ENCODE measurements at places on chromosomes 5 and 9.

DNA sequence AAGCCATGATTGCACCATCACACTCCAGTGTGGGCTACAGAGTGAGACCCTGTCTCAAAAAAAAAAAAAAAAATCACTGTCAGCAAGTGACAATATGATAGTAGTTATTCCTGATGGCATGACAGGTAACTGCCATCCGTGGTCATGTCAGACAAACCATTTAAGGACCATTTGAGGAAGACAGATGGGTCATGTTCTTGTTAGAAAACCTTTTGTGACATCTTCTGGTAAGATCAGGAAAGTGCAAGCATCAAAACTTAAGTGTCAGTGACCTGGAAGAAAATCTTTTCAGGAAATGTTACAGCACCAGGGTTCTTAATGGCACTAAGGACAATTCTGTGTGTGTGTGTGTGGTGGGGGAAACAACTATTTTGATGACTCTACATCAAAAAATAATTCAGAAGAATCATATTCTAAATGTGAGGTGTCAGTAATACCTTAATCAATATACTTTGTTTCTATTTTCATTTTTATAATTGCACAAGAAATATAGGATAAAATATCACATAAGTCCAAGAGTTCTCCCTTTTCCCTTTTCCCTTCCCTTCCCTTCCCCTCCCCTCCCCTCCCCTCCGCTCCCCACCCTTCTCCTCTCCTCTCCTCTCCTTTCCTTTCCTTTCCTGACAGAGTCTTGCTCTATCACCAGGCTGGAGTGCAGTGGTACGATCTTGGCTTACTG is 17.8 kb downstream of the SLC38A9 start:
- DNase-seq: peak; percentile 56

DNA sequence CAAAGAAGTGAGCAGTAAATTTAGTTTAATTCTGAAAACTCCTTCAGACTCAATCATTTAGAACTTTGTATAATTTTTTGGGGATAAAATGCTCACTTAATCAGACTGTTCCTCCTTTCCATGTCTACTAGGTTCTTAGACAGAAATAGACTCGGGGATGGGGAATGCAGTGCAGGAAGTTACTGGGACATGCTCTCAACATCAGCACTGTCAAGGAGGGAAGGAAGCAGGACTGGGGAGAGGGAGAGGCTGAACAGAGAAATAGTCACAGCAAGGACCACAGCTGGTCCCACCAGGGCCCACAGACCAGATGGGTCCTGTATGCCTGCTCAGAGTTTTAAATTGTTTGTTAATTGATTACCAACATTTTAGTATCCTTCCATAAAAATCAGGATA is 310.1 kb upstream of the MSX2 start:
- DNase-seq: peak; percentile 22

DNA sequence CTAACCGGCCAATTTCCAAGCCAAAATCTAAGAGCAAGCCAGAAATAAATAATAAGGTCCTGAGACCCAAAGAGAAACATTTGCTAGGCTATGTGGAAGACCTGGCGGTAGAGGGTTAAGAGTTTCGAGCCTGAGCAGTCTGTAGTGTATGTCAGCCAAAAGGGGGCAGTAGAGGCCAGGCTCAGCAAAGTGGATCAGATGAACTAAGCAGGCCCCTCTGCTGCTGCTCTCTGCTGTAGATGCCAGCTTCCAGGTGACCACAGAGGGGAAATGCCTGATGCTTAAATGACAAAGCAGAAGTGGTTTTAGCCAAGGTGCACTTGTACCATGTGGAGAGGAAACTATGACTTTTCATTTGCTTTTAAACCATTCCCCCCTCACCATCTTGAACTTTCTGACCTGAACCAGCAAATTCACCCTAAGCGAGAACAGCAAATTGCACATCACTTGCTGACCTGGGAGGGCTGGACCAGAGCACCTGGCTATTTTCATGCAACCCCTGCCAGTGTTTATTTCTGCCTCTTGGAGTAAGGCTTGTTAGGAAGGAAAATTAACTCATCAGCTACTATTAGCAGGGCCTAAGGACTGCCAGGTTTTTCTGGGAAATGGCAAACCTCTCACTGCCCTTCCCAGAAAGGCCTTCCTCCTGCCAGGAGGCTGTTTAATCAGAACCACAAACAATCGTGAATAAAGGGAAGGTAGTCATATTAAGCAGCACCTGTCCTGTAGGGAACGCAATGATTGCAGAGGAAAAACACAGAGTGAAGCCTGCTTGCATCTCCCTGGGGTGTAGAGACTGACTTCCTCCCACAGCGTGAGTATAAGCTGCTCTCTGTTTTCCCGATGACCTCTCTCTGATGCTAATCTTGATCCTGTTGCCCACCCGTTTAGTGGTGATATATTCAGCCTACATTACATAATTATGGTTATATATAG is 818.2 kb downstream of the TLR4 start:
- peak; percentile 61 for DNase-seq

- DNase-seq: peak; percentile 48
These were observed 248.9 kb downstream of the PIK3R1 start for GRCh38 chr5:68464424-68464823.

- no peak for DNase-seq
These were observed 19.4 kb upstream of the LRRC14B start for GRCh38 chr5:171801-172331.

DNA sequence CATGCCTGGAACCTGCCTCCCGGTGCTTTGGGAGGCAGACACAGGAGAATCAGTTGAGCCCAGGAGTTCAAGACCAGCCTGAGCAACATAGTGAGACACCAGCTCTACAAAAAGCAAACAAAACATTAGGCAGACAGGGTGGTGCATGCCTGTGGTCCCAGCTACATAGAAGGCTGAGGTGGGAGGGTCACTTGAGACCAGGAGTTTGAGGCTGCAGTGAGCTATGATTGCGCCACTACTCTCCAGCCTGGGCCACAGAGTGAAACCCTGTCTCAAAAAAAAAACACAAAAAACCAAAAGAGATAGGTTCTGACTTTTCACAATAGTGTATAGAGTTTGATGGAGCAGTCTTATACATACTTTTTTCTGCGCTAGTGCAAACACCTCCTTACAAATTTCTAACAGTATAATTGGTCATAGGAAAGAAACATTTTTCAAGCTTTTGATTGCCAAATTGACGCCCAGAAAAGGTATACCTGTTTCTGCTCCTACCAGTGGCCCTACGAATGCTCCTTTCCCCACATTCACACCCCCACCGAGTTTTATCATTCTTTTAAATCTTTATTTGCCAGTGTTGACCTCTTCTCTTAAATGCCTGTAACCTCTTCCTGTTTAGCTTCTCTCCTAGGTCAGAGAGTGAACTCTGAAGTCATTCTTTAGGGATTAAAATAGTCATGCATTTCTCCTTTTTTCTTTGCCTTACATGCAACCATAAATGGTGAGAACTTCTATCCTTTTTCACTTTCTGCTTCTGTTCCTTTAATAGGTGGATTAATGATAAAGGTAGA is 7.5 kb downstream of the DOCK8 start:
- DNase-seq: no peak

DNA sequence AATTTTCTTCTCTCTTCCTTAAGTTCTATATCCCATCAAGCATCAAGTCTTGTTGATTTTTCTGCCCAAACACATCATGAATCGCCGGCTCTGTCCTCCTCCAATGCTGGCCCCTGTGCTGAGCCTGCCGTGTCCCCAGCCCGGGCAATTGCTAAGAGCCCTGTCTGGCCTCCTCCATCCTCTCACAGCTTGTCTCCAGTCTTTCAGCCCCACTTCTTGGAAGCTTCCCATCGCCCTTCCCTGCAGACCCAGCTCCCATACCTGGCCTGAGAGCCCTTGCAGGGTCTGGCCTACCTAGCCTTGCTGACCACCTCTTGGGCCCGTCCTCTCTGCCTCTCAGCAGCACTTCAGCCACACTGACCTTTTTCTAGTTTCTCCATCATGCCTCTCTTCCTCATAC is 61.9 kb downstream of the COL15A1 start:
- no peak for DNase-seq

DNA sequence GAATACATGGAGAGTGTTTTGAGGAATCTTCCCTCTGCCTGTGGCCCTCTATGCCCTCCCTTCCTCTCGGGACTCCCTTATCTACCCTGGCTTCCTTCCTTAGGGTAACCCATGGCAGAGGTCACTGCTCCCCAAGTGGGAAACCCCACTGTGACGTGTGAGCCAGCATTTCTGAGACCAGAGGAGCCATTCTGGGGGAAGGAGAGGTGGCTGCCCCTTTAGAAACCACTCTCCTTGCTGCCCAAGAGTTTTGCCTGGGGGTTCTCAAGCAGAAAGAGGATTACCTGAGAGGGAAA is 23.1 kb downstream of the CCNJL start:
- no peak for DNase-seq

- DNase-seq: no peak
These were observed 61.6 kb downstream of the CXXC5 start for GRCh38 chr5:139709582-139710318.

- peak; percentile 76 for DNase-seq
These were observed 28.4 kb upstream of the AOPEP start for GRCh38 chr9:94697972-94698581.

- DNase-seq: peak; percentile 92
These were observed 23.0 kb downstream of the ABL1 start for GRCh38 chr9:130857864-130858738.

- DNase-seq: no peak
These were observed 7.8 kb upstream of the MRNIP start for GRCh38 chr5:179866241-179867078.

- no peak for DNase-seq
These were observed at the start of gene PCDHB5 for GRCh38 chr5:141135030-141135717. Gene PCDHB5 (plus strand): TSS chr5:141135206. CDS start chr5:141135435, 229 bp downstream.

DNA sequence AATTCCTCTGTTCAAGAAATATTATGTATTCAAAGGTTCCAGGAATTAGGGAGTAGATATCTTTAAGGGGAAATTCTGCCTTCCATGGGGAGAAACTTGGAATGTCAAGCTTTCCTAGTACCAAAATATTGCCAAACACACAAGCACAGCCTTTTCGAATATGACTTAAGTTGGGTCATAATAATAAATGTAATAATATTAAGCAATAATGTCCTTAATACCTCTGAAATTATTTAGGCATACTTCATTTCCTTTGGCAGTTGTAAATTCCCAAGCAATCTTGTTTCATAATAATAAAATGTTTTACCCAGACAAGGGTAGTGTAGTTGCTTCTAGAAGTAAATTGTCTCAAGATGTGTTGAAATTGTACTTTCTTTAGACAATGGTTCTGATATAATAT is 630.3 kb upstream of the CDH18 start:
- DNase-seq: no peak
